CD4-positive, alpha-beta memory T cell (primary cell): ENCODE measurements at places on chromosomes 1 and 21. TPM values are rescaled to one million over a fixed set of nuclear protein-coding genes. Genes with fewer than 3 reads are reported as not detected.
A peak's percentile ranks its signal among the peaks of the same experiment; 100 is the strongest.

The MYCL gene
- 0.19 TPM for total RNA-seq

The TUFT1 gene
- total RNA-seq, result 4.4 TPM

The COPA gene
- 128 TPM for total RNA-seq

The TMEM52 gene
- 0.55 TPM for total RNA-seq

The C1orf94 gene
- total RNA-seq, result not detected

The OPRD1 gene
- not detected for total RNA-seq

The TMPRSS15 gene
- not detected for total RNA-seq

The OR2L2 gene
- total RNA-seq, result 0.17 TPM

The ATAD3C gene
- total RNA-seq, result 1.6 TPM

The TSPAN2 gene
- 3.5 TPM for total RNA-seq

GRCh38 chr1:19872190-19872589 is 10.0 kb upstream of the OTUD3 start:
- no peaks in the 10 kb centered on the region for H3K4me1 ChIP-seq
- H3K4me3 ChIP-seq, result no peak overlapping the region
- DNase-seq, result no peak
- H3K27me3 ChIP-seq, result peaks cover 5% of the 10 kb centered on the region

- H3K36me3 ChIP-seq, result no peaks in the 10 kb centered on the region
- H3K4me1 ChIP-seq, result no peaks in the 10 kb centered on the region
- no peak overlapping the region for H3K4me3 ChIP-seq
- DNase-seq, result no peak
- no peaks in the 10 kb centered on the region for H3K27me3 ChIP-seq
These were observed 53.9 kb downstream of the CASQ2 start for GRCh38 chr1:115714572-115715141.

DNA sequence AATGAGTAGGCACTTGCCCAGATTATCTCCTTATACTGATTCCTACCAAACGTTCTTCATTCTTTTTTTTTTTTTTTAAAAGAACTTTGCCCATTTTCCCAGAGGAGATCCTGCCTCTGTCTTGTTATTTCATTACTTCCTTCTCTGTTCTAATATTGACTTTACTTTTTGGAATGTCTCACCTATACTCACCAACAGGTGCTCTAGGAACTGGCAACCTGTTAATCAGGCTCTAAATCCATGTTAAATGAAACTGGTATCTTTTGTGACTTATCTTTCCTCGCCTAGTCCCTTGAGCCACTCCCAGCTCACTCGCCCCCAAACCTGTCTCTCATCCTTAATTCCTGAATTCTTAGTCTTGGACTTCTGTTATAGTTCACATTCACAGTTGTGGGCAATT is 1.2 kb upstream of the CRCT1 start:
- H3K27ac ChIP-seq, result no peak overlapping the region
- H3K36me3 ChIP-seq, result no peaks in the 10 kb centered on the region
- H3K27me3 ChIP-seq, result peaks cover 24% of the 10 kb centered on the region
- H3K4me1 ChIP-seq, result no peaks in the 10 kb centered on the region
- DNase-seq, result no peak

- H3K4me1 ChIP-seq, result no peaks in the 10 kb centered on the region
- DNase-seq, result no peak
- no peak overlapping the region for H3K27ac ChIP-seq
These were observed 43.1 kb downstream of the OR10J5 start for GRCh38 chr1:159492575-159493323.

GRCh38 chr1:113898241-113898814 is 6.3 kb downstream of the AP4B1 start:
- DNase-seq, result no peak
- no peak overlapping the region for H3K27ac ChIP-seq
- peaks cover 63% of the 10 kb centered on the region for H3K36me3 ChIP-seq
- no peaks in the 10 kb centered on the region for H3K27me3 ChIP-seq
- no peak overlapping the region for H3K4me3 ChIP-seq

DNA sequence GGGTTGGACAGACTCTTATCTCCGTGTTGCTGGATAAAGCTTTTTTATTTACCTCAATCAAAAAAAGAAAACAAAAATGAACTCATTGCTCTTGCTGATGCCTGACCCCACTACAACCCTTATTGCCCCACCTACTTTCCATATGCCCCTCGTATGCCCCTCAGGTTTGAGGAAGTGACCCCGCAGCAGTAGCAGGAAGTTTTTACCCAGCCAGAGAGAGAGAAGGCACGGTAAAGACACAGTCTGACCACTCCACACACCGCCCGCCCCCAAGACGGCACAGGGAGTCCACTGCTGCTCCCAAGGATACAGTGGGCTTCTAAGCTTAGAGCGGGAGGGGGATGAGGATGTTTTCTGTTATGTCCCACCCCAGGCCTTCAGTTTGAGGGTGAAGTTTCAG is 9.8 kb downstream of the PLEKHO1 start:
- peaks cover 33% of the 10 kb centered on the region for H3K36me3 ChIP-seq
- no peak for DNase-seq
- peaks cover 46% of the 10 kb centered on the region for H3K4me1 ChIP-seq
- H3K27me3 ChIP-seq, result no peaks in the 10 kb centered on the region
- no peak overlapping the region for H3K27ac ChIP-seq

DNA sequence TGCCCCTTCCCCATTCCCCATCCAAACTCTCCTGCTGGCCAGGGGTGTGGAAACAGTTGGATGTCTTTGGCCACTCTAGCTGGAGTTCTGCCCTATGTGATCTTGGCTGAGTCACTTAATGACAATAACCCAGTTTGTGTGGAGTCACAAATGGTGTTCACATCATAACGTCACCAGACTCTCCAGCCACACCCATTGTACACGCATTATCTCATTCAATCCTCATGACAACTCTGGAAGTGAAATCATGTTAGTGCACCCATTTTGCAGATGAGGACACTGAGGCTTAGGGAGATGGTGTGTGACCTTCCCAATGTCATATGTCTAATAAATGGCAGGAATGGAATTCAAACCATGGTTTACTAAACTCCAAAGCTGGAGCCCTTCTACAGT is 1.2 kb upstream of the CDA start:
- no peaks in the 10 kb centered on the region for H3K36me3 ChIP-seq
- peaks cover 8% of the 10 kb centered on the region for H3K27me3 ChIP-seq
- H3K4me1 ChIP-seq, result no peaks in the 10 kb centered on the region
- DNase-seq, result no peak
- H3K4me3 ChIP-seq, result no peak overlapping the region
- no peak overlapping the region for H3K27ac ChIP-seq

DNA sequence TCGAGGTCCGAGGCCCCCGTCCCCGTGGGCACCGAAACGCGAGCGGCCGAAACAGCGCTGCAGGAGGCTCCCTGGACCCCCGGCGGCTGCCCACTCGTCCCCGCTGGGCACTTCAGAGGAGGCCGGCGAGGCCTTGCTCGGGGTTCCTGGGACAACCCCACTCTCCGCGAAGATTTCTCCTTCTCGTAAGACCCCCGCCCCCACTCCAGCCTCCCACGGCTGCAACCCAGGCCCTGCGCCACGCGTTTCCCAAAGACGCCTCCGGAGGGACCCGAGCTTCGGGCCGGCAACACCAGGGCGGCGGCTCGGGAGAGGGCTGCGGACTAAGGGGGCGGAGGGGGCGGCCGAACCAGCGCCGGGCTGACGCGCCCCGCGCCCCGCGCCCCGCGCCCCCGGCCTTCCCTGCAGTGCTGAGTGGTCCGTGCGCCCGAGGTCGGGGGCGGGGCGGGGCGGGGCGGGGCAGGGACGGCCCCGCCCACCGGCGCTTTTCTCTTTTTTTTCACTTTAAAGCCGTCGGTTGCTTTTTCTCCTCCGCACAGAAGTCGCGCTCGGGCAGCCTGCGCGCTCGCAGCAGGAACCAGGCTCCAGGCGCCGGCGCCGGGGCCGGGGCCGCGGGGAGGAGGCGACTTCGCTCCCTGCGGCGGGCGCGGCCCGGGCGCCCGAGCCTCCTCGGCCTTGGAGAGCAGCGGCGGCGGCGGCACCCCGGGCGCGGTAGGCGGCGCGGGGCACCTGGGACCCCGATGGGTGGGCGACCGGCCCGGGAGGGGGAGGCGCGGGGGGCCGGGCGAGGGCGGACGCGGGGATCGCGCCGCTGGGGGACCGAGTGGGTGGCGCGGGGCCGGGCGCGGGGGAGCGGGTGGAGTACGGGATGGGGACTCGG is at the start of gene SPSB1:
TSS of gene SPSB1 (plus strand) at position 534 of the 880 bp plus-strand sequence. CDS start 62,998 bp downstream, outside the sequence.
- no peaks in the 10 kb centered on the region for H3K27me3 ChIP-seq
- DNase-seq, result peak; percentile 58

- H3K4me1 ChIP-seq, result no peaks in the 10 kb centered on the region
- no peaks in the 10 kb centered on the region for H3K27me3 ChIP-seq
- H3K4me3 ChIP-seq, result no peak overlapping the region
- DNase-seq, result no peak
- no peak overlapping the region for H3K27ac ChIP-seq
- H3K36me3 ChIP-seq, result peaks cover 31% of the 10 kb centered on the region
These were observed 9.6 kb downstream of the WRAP73 start for GRCh38 chr1:3640121-3640837.

DNA sequence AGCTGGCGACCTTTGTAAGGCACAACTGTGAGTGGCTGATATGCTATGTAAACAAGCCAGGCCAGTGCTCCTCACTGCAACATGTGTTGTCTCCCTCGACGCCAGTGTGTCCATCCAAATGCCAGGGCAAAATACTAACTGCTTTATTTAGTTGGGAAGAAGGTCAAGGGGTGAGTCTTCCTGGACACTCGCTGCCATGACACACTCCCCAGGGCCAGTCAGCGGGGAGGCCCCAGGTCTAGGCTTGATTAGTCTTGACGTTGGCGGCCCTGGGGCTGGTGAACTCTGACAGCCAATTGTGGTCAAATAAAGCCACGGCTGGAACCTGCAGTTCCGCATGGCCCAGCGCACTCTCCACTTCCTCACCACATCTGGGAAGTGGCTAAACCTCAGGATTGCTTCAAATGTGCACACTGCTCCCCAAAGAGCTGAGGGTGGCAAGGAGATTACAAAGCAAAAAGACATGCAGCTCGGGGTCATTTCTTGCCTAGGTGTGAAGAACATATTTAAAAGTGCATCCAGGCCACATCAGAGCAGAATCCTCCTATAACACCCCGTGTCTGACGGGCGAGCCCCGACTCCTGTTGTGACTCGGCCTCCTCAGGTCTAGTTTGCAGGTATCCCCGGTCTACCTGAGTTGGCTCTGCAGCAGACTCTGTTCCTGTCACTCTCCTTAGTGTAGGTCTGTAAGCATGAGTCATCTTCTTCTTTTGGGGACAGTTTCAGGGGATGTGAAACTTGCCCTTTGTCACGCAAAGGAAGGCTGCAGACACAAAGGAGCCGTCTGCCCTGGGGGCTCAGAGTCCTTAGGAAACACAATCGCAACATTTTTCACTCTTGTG is 183.5 kb downstream of the RUNX1 start:
- peaks cover 77% of the 10 kb centered on the region for H3K36me3 ChIP-seq
- H3K4me1 ChIP-seq, result peaks cover 15% of the 10 kb centered on the region
- DNase-seq, result no peak
- H3K4me3 ChIP-seq, result no peak overlapping the region
- no peak overlapping the region for H3K27ac ChIP-seq

DNA sequence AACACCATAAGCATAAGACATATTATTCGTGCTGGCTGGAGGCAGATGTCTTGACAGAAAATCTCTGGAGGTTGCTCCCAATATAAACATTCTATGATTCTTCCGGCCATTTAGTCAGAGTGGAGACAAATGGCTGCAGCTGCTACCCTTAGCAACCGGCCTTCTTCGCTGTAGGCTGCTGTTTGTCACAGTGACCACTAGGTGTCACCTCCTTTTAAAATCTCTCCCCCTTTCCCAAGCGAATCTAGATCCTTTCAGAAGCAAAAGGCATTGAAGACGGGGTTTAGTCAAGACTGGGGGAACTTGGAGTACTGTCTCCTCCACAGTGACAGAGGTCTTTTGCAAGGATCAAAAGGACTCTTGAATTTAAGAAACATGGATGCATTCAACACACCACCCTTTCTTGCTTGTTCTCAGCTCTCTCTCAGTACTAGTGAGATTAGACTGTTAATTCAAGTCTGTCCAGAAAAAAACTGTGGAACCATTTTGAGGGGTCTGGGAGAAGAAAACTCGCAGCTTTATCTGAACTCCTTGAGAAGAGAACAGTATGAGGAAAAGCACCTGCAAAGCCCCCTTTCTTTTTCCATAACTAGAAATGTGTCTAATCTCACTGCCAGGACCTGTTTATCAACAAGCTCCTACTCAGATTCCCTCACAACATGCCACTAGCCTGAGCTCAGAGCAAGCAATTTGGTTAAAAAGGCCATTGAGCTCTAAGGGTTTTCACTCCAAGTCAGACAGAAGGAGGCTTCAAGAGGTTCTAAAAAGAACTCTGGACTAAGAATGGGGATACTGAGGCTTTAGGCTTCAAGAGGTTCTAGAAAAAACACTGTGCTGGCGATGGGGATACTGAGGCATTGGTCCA is 408.3 kb upstream of the PLXNA2 start:
- DNase-seq, result peak; percentile 3
- H3K27me3 ChIP-seq, result no peaks in the 10 kb centered on the region
- H3K4me1 ChIP-seq, result no peaks in the 10 kb centered on the region
- no peak overlapping the region for H3K27ac ChIP-seq
- no peak overlapping the region for H3K4me3 ChIP-seq

GRCh38 chr1:176575991-176576390 is 113.0 kb downstream of the PAPPA2 start:
- no peaks in the 10 kb centered on the region for H3K36me3 ChIP-seq
- no peaks in the 10 kb centered on the region for H3K4me1 ChIP-seq
- no peak overlapping the region for H3K4me3 ChIP-seq

GRCh38 chr1:192147221-192147620 is 11.0 kb upstream of the RGS18 start:
- no peaks in the 10 kb centered on the region for H3K36me3 ChIP-seq
- H3K4me1 ChIP-seq, result no peaks in the 10 kb centered on the region
- no peaks in the 10 kb centered on the region for H3K27me3 ChIP-seq
- H3K4me3 ChIP-seq, result no peak overlapping the region

- no peaks in the 10 kb centered on the region for H3K36me3 ChIP-seq
- no peak overlapping the region for H3K27ac ChIP-seq
- no peak for DNase-seq
- no peaks in the 10 kb centered on the region for H3K4me1 ChIP-seq
These were observed 203.4 kb downstream of the HS2ST1 start for GRCh38 chr1:87117761-87118368.

GRCh38 chr21:35603494-35603893 is 456.8 kb downstream of the SETD4 start:
- H3K27me3 ChIP-seq, result no peaks in the 10 kb centered on the region
- H3K27ac ChIP-seq, result no peak overlapping the region
- H3K36me3 ChIP-seq, result no peaks in the 10 kb centered on the region
- H3K4me3 ChIP-seq, result no peak overlapping the region
- no peaks in the 10 kb centered on the region for H3K4me1 ChIP-seq
- DNase-seq, result no peak

GRCh38 chr21:41692185-41692565 is 74.7 kb downstream of the RIPK4 start:
- H3K27me3 ChIP-seq, result no peaks in the 10 kb centered on the region
- no peak overlapping the region for H3K4me3 ChIP-seq
- no peaks in the 10 kb centered on the region for H3K36me3 ChIP-seq
- no peak overlapping the region for H3K27ac ChIP-seq
- no peaks in the 10 kb centered on the region for H3K4me1 ChIP-seq
- DNase-seq, result no peak

- H3K4me1 ChIP-seq, result no peaks in the 10 kb centered on the region
- no peak for DNase-seq
- no peaks in the 10 kb centered on the region for H3K27me3 ChIP-seq
- no peak overlapping the region for H3K27ac ChIP-seq
These were observed 64.3 kb upstream of the HOOK1 start for GRCh38 chr1:59750328-59751003.

GRCh38 chr1:245953876-245954660 is 553.0 kb downstream of the SMYD3 start:
- H3K4me3 ChIP-seq, result peak overlapping the region; percentile 29
- H3K27me3 ChIP-seq, result no peaks in the 10 kb centered on the region
- H3K4me1 ChIP-seq, result peaks cover 49% of the 10 kb centered on the region
- peak; percentile 42 for DNase-seq
- peak overlapping the region; percentile 60 for H3K27ac ChIP-seq

GRCh38 chr1:8465013-8465412 is 147.1 kb downstream of the SLC45A1 start:
- no peaks in the 10 kb centered on the region for H3K36me3 ChIP-seq
- no peak overlapping the region for H3K27ac ChIP-seq
- peaks cover 18% of the 10 kb centered on the region for H3K4me1 ChIP-seq
- no peak for DNase-seq
